ENCODE measurements at places on chromosomes 7 and 10.

GRCh38 chr10:70477661-70478162, 855 bp upstream of the PALD1 start:
- DNase-seq = peak; percentile 74

DNA sequence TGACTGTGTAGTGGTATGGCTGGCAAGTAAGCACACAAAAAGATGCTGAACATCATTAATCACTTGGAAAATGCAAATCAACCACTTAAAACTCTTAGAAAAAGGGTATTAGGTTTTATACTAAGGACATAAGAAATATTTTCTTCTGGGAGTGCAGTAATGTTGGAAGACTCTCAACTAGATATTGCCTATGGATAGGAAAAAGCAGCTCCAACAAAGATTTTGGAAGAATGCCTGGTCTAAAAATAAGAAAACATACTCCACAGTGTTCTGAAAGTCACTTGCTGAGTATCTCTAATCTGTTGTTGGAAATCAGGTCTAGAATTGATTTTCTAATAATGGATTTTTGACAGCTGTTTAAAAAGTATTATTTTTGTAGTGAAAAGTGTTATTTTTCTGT, 50.8 kb upstream of the PHYHIPL start:
- DNase-seq = no peak

DNA sequence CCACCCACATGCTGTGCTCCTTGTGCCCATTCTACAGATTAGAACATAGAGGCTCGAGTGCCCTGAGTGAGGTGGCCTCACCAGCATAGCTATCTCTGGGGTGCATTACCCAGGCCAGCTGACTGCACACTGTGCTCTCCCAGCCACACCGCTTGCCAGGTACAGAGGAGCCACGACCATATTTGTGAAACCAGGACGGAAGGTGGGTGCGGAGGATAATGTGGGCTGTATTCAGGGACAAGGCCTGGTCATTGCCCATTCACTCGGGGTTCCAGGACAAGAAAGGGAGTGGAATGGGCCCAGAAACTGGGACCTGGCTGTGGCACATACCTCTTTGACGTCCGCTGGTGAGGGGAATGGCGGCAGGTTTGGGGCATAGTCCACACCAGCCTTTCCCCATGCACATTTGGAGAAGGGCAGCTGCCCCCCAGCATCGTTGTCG, 236.0 kb downstream of the TNS3 start:
- DNase-seq = no peak

DNA sequence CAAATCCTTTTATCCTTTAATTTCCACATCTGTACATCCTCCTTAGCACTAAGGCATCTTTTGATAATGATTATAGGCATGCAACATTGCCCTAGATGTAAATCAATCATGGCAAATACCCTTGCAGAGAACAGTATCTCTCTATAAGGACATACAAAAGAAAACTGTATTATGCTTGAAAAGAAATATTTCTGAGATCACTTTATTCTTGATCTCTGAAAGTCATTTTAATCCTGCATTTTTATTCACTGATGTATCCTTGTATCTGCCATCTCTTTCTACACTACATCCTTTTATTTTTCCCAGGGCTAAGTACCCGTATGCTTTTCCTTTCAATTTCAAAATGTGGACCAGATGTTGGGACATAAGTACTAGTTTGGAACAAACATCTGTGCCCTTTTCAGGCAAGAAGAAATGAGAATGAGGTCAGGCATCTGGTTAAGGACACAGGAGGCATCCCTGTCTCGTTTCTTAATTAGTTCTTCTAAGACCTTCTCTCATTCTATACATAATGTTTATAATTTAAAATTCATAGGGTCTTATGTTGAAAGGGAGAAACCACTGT, 338.6 kb downstream of the CNTNAP2 start:
- no peak for DNase-seq

GRCh38 chr10:57785546-57785945, 482.1 kb downstream of the IPMK start:
- no peak for DNase-seq

DNA sequence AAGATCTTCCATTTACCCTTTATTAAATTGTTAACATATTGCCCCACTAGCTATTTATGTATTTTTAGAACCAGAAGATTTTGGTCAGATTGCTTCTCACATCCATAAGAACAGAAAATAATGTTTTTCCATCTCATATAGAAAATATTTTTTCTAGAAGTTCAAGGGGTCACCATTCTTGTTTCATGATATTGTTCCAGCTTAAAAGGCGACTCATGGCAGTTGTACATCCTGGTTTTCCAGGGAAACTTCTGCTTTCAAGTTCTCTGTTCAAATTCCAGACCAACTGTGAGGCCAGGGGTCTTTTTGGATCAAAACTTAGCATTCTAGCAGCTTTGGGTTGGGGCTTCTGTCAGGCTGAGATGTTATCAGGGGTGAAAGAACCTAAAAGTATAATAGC, 84.4 kb downstream of the LRRC4 start:
- DNase-seq = no peak

- no peak for DNase-seq
Measured at GRCh38 chr7:151420144-151420543, 10.3 kb upstream of the WDR86 start.
